Effector CD4-positive, alpha-beta T cell (primary cell): ENCODE measurements at places on chromosomes 1 and 21.
A peak's percentile ranks its signal among the peaks of the same experiment; 100 is the strongest.

DNA sequence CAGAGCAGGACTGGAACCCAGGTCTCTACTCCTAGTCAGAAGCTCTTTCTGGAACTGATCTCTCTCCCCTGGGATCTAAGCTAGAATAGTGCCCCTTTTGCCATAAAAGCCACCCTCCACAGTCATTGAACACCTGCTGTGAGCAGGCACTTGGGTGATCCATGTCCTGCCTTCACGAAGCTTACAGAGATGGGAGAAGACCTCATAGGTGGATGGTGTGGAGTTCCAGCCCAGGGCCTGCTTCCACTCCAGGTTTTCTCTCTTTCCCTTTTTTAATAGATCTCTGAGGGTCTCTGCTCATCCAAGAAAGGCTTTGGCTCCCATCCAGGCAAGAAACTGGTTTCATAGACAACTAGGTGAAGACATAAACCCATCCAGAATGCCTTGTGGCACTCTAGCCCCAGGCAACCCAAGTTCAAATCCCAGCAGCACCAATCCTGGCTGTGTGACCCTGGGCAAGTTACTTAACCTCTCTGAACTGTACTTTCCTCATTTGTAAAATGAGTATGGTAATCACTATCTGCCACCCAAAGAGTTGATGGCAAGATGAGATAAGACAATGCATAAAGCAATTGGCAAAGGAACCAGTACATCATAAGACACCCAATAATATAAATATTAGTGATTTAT lies 46.4 kb upstream of the TMEM51 start:
- no peak for DNase-seq

DNA sequence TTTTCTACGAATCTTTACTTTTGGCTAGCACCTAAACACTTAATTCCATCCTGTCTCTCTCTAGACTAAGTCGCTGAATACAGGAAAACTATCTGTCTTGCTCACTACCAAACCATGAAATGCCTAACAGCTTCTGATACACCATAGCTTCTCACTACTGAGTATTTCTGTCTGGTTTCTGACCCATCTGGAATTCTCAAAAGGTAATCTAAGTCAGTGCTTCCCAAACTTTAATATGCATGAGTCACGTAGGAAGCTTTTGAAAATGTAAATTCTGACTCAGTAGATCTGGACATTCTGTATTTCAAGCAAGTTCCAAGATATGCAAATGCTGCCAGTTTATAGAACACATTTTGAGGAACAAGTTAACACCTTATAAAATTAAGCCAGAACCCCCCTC lies 9.2 kb upstream of the OVGP1 start:
- DNase-seq = no peak

- no peak for DNase-seq
These were observed 41.7 kb upstream of the COA6 start for GRCh38 chr1:234331507-234331906.

- DNase-seq = no peak
These were observed 22.7 kb upstream of the BECN2 start for GRCh38 chr1:241934866-241935265.

DNA sequence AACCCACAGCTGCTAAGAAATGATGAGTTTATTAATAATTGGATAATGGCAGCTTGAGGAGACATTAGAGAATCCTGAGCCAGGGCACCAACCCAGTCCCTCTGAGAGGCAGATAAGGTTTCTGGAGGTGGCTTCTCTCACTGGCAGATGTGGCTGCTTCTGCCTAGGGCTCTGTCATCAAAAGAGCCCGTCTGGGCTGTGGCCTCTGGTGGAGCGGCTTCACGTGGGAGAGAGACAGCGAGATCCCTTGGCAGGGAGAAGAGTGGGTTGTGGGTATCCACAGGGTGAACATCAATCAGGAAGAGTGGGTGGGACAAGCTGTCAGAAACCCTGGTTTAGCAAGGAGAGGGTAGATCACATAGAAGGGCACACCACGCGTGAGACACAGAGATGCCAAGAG lies 30.0 kb downstream of the VWA5B1 start:
- DNase-seq = no peak

GRCh38 chr1:90821788-90822359 lies 104.8 kb upstream of the BARHL2 start:
- no peak for DNase-seq

- no peak for DNase-seq
These were observed 44.4 kb upstream of the B3GALT5 start for GRCh38 chr21:39568361-39568760.

DNA sequence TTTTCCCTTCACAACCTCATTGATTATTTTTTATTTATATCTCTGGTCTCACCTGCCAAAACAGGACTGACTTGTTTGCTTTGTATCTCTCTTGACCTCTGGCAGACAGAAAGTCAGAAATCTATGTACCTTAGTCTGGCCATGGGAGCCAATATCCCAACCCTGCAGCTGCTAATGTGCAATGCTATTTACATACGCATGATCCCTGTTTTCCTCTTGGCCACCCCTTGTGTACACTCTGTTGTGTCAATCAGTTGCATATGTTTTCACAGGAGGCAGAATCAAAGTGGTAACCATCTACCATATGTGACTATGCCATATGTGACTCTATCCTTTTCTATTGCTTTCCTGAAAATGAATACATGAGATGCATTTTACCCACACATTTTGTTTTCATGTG lies 688.8 kb downstream of the PLA2G4A start:
- DNase-seq = no peak

- DNase-seq = peak; percentile 18
These were observed 1.2 kb downstream of the S100A10 start for GRCh38 chr1:151992303-151993083.

DNA sequence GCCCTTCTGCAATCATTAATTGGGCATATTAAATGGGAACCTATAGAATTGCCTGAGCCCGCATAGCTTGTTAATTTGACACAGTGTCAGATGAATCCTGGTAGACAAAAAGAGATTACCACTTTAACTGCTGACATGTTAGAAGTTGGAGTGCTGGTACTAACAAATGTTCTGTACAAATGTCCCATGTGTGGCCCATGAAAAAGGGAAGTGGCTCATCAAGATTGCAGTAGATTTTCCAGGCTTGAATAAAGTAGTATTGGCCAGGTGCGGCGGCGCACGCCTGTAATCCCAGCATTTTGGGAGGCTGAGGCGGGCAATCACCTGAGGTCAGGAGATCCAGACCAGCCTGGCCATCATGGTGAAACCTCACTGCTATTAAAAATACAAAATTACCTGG lies 45.6 kb downstream of the GNPAT start:
- no peak for DNase-seq

- DNase-seq = no peak
These were observed 20.0 kb upstream of the WARS2 start for GRCh38 chr1:119160409-119160808.

DNA sequence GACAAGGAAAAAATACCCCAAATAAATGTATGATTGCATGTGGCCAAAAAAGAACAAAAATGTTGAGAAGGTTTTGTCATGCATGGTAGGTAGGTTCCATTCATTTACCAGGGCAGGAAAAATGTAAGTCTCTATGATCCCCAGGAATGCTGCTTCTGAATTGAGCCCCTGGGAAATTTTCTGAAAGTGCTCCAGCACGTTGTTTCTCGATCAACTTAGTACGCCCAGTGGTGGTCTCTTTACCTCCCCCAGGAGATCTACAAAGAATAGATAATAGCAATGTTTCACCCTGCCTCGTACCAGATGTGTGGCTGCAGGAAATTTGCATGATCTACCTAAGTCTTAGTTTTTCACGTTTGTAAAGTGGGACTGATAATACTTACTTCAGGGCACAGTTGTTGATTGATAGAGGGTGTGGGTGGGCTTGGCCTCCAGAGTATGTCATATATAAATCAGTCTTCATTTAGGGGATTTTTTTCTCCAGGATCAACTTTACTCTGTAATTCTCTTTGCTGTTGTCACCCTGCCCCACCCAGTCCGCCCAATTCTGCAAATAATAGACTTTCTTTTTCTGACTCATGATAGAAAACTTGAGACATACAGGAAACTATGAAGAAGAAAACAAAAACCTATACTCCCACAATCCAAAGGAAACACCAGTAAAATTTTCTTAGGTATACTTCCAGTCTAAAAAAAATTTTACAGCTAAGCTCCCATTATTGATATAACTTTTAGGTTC lies 462.0 kb upstream of the RUNX1 start:
- no peak for DNase-seq
